ENCODE measurements at places on chromosomes 3 and 15.

DNA sequence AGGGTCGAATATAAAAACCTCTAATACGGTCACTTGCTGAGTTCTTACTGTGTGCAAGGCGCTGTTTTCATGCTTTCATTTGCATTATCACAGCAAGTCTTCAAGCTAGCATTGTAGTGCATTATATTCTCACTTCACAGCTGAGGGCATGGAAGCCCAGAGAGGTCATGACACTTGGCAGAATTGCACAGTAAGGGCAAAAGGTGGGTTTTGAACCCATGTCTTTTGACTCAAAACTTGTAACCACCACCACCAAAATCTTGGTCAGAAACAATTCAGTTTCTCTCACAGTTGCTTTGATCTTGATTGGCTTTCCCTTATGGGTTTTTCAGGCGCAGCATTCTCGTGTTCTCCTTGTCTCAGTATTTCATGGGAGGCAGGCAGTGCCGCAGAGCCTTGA is 371.1 kb downstream of the PTPRG start:
- no peak overlapping the region for H3K27ac ChIP-seq
- peaks cover 13% of the 10 kb centered on the region for H3K4me1 ChIP-seq
- DNase-seq = no peak
- peaks cover 6% of the 10 kb centered on the region for H3K36me3 ChIP-seq

- no peak for DNase-seq
- peaks cover 28% of the 10 kb centered on the region for H3K4me1 ChIP-seq
- no peak overlapping the region for H3K4me3 ChIP-seq
- no peaks in the 10 kb centered on the region for H3K27me3 ChIP-seq
- H3K36me3 ChIP-seq = no peaks in the 10 kb centered on the region
- H3K27ac ChIP-seq = no peak overlapping the region
Measured at GRCh38 chr3:27095553-27096222, 273.5 kb downstream of the NEK10 start.

GRCh38 chr15:60762638-60763037 is 283.7 kb upstream of the ICE2 start:
- no peak overlapping the region for H3K27ac ChIP-seq
- DNase-seq = no peak
- H3K27me3 ChIP-seq = no peaks in the 10 kb centered on the region
- peaks cover 71% of the 10 kb centered on the region for H3K4me1 ChIP-seq
- no peak overlapping the region for H3K4me3 ChIP-seq

- H3K4me3 ChIP-seq = no peak overlapping the region
- DNase-seq = no peak
- peak overlapping the region; percentile 86 for H3K27ac ChIP-seq
- H3K4me1 ChIP-seq = peaks cover 56% of the 10 kb centered on the region
- H3K36me3 ChIP-seq = peaks cover 31% of the 10 kb centered on the region
Measured at GRCh38 chr3:188489639-188490405, 335.9 kb downstream of the LPP start.

DNA sequence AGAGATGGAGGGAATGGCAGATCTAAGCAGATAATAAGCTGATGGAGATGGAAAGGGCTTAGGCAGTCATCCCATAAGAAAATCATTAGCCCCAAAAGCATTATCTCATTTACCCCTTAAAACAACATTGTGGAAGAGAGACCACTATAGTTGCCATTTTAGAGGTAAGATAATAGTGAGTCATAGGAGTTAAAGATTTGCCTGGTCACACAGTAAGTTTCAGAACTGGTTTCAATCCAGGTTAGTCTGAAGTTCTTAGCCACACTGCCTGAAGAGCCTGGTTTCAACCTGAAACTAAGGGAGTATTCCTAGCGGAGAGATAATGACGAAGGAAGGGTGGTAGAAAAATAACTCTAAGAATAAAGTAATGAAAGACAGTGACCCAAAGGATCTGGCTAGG is 13.0 kb upstream of the UBR1 start:
- peaks cover 2% of the 10 kb centered on the region for H3K36me3 ChIP-seq
- no peak overlapping the region for H3K4me3 ChIP-seq
- H3K27me3 ChIP-seq = peaks cover 32% of the 10 kb centered on the region
- DNase-seq = no peak
- peaks cover 9% of the 10 kb centered on the region for H3K4me1 ChIP-seq

GRCh38 chr15:100108846-100109245 is 232.9 kb downstream of the ADAMTS17 start:
- no peaks in the 10 kb centered on the region for H3K36me3 ChIP-seq
- no peak overlapping the region for H3K27ac ChIP-seq
- DNase-seq = no peak
- H3K4me1 ChIP-seq = peaks cover 34% of the 10 kb centered on the region
- H3K4me3 ChIP-seq = no peak overlapping the region

DNA sequence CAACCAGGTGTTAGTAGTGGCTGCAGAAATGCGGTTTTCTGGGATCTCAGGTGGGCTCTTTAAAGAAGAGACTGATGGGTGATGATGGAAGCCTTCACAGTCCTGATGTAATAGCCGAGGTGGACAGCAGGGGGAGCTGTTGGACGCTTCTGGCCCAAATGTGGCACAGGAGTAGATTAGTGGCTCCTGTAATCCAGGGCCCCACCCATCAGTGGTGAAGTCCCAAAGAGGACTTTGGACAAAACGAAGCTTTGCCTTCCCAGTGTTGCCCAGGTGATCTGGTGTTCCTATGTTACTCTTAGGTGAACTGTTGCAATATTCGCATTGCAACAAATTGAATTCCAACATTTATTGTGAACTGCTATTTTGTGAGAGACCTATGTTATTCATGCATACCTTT is 31.8 kb upstream of the MYZAP start:
- peaks cover 22% of the 10 kb centered on the region for H3K4me1 ChIP-seq
- H3K27me3 ChIP-seq = peaks cover 4% of the 10 kb centered on the region
- H3K27ac ChIP-seq = no peak overlapping the region
- no peak for DNase-seq
- H3K4me3 ChIP-seq = no peak overlapping the region
- H3K36me3 ChIP-seq = no peaks in the 10 kb centered on the region

GRCh38 chr3:156792945-156793344 is 33.2 kb upstream of the LEKR1 start:
- DNase-seq = no peak
- no peaks in the 10 kb centered on the region for H3K36me3 ChIP-seq
- H3K4me3 ChIP-seq = no peak overlapping the region
- no peaks in the 10 kb centered on the region for H3K27me3 ChIP-seq
- H3K4me1 ChIP-seq = peaks cover 78% of the 10 kb centered on the region

DNA sequence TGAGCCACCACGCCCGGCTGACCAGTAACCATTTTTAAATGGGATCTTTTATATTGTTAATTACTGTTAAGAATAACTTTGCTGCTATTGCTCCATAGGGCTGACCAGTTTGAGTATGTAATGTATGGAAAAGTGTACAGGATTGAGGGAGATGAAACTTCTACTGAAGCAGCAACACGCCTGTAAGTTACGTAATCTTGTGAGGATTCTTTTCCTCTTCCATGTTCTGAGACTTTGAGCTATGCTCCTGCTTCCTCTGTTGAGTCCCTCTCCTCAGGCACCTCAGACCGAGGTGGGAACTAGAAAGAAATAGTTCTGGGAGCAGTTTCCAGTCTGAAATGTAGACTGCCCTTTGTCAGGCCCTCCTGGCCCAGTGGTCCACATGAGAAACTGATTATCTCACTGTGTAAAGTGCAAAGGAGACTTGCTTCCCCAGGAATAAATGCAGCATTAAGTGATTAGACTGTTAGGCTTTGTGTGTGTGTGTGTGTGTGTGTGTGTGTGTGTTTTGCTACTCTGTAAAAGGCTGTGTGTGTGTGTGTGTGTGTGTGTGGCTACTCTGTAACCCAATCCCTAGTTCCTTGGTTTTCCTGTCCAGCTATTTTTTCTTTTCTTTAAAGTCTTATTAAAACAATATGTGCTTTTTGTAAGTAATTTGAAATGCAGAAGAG is 5.2 kb downstream of the POLR2H start:
- H3K4me1 ChIP-seq = peaks cover 58% of the 10 kb centered on the region
- H3K27me3 ChIP-seq = no peaks in the 10 kb centered on the region
- peak overlapping the region; percentile 59 for H3K27ac ChIP-seq
- peaks cover 38% of the 10 kb centered on the region for H3K36me3 ChIP-seq

- no peaks in the 10 kb centered on the region for H3K27me3 ChIP-seq
- no peak for DNase-seq
- no peak overlapping the region for H3K4me3 ChIP-seq
- peaks cover 54% of the 10 kb centered on the region for H3K36me3 ChIP-seq
- peaks cover 72% of the 10 kb centered on the region for H3K4me1 ChIP-seq
Measured at GRCh38 chr3:127816783-127817405, 5.4 kb downstream of the MGLL start.

DNA sequence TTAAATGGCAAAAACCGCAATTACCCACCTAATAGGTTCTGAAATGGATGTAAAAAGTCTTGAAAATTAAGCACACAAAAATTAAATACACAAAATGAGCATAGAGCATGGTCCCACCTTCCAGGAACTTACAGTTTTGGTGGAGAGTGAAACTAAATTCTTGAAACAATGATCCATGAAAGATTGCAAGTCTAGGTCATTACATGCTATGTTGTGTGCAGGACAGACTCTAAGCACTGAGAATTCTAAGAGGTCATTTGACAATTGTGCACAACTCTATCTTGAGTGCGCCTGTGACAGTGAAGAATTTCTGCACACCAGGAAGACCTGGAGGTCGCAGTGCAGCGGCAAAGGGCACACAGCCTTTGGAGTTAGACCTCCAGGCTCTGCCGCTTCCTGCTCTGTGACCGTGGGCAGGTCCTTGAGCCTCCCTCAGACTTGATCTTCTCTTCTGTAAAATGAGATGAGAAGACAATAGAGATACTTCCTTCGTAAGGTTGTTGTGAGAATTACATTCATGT is 153.3 kb upstream of the TPM1 start:
- H3K36me3 ChIP-seq = no peaks in the 10 kb centered on the region
- H3K27ac ChIP-seq = peak overlapping the region; percentile 14
- H3K4me3 ChIP-seq = no peak overlapping the region
- no peak for DNase-seq
- H3K27me3 ChIP-seq = no peaks in the 10 kb centered on the region

GRCh38 chr3:122923611-122924010 is 104.0 kb downstream of the SEMA5B start:
- H3K27me3 ChIP-seq = peaks cover 17% of the 10 kb centered on the region
- H3K27ac ChIP-seq = no peak overlapping the region
- H3K4me1 ChIP-seq = no peaks in the 10 kb centered on the region
- H3K36me3 ChIP-seq = no peaks in the 10 kb centered on the region

DNA sequence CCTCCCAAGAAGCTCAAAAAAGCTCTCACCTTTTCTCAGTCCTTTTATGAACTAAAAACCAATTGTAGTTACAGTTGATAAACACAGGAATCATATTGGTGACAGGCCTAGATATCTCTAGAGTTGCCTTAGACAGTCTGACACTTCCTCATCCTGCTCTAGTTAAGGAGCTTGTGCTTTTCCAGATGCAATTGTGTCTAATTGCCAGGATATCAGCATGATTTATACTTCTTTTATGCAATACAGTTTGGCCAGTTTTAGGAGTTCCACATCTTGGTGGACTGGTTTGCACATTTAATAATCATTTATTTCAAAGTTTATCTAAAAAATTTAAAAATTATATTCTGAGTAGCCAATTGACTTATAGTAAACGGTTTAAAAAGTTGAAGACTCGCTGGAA is 95.7 kb downstream of the DUT start:
- DNase-seq = no peak
- H3K36me3 ChIP-seq = peaks cover 76% of the 10 kb centered on the region
- peak overlapping the region; percentile 71 for H3K27ac ChIP-seq
- H3K4me1 ChIP-seq = peaks cover 38% of the 10 kb centered on the region
- H3K27me3 ChIP-seq = no peaks in the 10 kb centered on the region

DNA sequence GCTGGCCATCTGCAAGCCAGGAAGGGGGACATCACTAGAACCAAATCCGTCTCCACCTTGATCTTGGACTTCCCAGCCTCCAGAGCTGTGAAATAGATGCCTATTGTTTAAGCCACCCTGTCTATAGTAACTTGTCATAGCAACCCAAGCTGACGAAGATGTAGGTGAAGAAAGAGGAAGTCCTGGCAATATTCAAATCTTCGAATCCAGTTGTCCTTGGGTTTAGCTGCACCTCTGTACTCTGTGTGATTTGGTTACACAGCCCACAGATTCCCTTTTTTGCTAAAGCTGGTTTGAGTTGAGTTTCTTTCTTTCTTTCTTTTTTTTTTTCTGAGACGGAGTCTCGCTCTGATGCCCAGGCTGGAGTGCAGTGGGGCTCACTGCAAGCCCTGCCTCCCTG is 68.0 kb upstream of the XCR1 start:
- no peaks in the 10 kb centered on the region for H3K4me1 ChIP-seq
- no peak overlapping the region for H3K27ac ChIP-seq
- H3K4me3 ChIP-seq = no peak overlapping the region
- peaks cover 18% of the 10 kb centered on the region for H3K27me3 ChIP-seq

GRCh38 chr3:182527745-182528144 is 265.6 kb upstream of the ATP11B start:
- no peak overlapping the region for H3K4me3 ChIP-seq
- peaks cover 23% of the 10 kb centered on the region for H3K27me3 ChIP-seq
- H3K4me1 ChIP-seq = no peaks in the 10 kb centered on the region
- no peaks in the 10 kb centered on the region for H3K36me3 ChIP-seq
- DNase-seq = no peak

DNA sequence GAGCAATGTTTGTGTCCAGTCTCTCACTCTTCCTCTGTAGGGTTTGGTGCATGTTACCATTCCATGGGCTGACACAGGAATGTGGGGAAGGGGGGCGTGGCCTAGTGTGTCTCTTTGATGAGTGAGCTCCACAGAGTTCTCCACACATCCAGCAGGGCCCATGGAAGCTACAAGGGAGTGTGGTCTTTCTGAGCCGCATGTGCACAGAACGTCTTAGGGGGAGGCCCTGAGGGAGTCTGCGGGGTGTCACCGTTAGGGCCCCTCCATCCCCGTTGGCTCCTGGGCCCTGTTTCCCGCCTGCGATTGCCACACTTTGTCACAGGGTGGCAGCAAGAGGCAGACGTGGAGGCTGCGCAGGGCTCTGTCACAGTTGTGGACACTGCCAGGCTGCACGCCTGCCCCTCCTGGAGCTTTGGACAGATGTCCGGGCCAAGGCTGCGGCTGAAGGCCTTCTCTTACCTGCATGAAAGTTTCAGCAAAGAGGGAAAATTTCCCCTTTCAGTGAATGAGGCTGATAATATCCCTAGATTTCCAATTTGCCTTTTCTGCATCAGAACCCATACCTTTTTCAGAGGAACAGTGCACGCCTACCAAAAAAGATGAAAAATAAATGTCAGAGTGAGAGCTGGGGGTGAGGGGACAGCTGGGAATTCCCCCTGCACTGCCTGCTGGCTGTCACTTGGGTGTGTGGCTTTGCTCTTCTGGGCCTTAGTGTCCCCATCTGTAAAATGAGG is 24.3 kb downstream of the CACNA2D3 start:
- no peak overlapping the region for H3K27ac ChIP-seq
- no peaks in the 10 kb centered on the region for H3K4me1 ChIP-seq
- no peak for DNase-seq
- H3K36me3 ChIP-seq = no peaks in the 10 kb centered on the region

GRCh38 chr15:40253167-40253790 is 14.4 kb downstream of the PAK6 start:
- no peaks in the 10 kb centered on the region for H3K36me3 ChIP-seq
- peak overlapping the region; percentile 55 for H3K4me3 ChIP-seq
- no peak overlapping the region for H3K27ac ChIP-seq
- no peak for DNase-seq
- H3K4me1 ChIP-seq = peaks cover 15% of the 10 kb centered on the region

- H3K27ac ChIP-seq = no peak overlapping the region
- H3K4me1 ChIP-seq = no peaks in the 10 kb centered on the region
- no peaks in the 10 kb centered on the region for H3K36me3 ChIP-seq
- DNase-seq = no peak
- no peaks in the 10 kb centered on the region for H3K27me3 ChIP-seq
- no peak overlapping the region for H3K4me3 ChIP-seq
Measured at GRCh38 chr3:58266577-58266976, 29.0 kb downstream of the ABHD6 start.

Data from osteocyte (in vitro differentiated cells).